ENCODE measurements at places on chromosomes 6 and 20. TPM values are rescaled to one million over a fixed set of nuclear protein-coding genes. Genes with fewer than 3 reads are reported as not detected.

- DNase-seq: no peak
These were observed 28.2 kb downstream of the NCOA3 start for GRCh38 chr20:47529840-47530239.

DNA sequence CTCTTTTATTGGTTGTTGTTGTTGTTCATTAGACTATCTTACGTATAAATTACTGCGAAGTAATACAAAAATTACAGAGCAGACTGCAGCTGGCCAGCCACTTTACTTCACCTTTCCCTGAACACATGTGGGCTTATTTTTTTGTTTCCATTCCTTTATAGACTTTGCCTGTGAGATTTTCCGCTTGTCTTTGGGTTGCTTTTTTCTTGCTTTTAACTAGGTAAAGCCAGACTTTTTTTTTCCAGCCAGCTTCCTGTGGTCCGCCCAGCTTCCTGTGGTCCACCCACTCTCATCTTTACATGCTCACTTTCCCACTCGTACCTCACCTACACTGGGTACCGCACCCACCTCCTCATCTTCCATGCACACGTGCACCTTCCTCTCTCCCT lies 79.0 kb downstream of the IPCEF1 start:
- no peak for DNase-seq

DNA sequence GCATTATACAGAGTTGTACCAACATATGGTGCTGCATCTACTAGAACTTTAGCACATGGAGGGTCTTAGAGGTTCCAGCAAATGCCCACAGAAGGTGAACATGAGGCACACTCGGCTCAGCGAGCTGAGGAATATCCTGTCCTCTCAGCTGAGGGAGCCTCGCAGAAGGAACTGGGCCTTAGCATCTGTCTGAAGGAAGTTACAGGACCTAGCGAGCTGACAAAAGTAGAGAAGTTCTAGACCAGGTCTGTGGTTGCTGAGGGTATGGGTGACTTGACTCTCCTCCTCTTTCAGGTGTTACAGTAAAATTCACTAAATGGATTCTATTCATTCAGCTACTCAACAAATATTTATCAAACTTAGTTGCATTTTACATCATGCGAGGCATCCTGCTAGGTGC lies 157.2 kb downstream of the ZDHHC14 start:
- no peak for DNase-seq

DNA sequence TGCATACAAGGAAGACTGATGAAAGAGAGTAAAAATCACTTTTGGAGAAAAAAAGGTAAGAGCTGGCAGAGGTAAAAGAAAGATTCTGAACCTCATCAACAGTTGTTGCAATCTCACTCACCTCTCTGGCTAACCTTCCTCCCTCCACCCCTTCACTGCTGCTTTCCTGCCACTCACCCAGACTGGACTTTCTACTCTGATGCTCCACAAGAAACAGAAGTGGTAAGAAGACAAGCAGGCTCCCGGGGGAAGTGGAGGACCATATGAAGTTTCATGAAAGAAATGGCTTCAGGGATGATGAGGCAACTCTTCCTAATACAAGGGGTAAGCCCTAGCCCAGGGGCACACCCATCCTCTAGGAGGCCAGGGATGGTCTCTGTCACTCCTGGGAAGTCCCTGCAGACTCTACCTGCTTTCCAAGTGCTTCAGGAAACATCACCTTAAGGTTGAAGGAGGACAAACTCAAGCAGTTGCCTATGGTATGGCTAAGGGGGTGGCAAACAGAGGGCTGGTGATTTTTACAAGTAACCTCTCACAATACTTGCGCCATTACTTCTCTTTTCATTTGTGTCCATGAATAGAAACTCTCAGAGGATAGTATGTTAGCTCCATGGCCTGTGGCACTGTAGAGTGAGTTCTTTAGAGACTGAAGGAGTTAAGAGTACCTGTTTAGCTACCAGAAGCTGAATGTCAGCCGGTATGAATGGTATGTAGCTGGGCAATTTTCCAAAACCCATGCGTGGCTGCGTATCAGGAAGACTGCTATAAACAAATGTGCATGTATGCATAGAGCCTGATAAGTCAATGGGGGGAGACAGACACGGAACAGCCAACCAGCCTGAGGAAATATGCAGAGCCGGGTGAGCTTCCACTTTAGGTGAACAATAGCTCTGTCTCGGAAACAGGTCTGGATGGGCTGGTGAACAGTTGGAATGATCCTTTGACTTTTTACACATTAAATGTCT lies 112.0 kb downstream of the BACH2 start:
- no peak for DNase-seq

DNA sequence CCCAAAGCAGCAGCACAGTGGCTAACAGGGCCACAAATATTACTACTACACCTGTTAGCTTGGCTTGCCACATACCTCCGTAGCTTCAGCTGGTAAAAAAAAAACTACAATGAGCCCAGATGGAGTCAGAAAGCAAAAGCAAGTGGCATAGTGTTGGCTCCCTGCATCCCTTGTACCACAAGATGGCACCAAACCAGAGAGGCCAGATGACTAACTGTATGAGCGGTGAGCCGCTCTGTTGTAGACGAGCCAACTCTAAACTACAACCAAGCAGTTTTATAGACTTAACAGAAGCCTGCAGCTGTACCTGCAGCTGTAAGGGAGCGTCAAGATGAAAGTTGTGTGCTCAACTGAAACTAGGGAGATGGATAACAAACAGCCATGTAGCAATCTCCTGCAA lies 84.5 kb upstream of the MCHR2 start:
- no peak for DNase-seq

- DNase-seq: no peak
These were observed 333.5 kb upstream of the MAN1A1 start for GRCh38 chr6:119683031-119683430.

GRCh38 chr6:25332655-25333071 lies 53.5 kb downstream of the CARMIL1 start:
- no peak for DNase-seq

GRCh38 chr6:101668496-101669030 lies 275.1 kb downstream of the GRIK2 start:
- no peak for DNase-seq

DNA sequence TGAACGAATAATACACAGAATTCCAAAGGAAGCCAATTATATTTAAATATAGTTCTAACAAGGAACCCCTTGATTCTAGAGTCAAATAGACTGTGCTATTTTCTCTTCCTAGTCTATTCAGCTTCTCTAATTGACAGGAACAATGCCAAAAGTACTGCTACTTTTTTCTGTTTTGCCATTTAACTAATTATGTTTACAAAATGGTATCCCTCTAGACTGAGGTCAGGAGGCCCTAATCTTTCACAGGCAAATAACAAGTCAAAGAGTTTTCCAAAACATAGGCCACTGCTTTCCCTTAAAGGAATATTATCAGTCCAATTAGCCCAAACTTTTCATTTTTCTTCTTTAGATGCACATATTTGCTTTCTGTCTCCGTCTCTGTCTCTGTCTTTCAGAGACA lies 539.3 kb downstream of the RFPL4B start:
- DNase-seq: no peak

GRCh38 chr6:71248306-71248765 lies 40.3 kb upstream of the OGFRL1 start:
- no peak for DNase-seq

GRCh38 chr6:39786649-39787048 lies 5.5 kb upstream of the DAAM2 start:
- no peak for DNase-seq

DNA sequence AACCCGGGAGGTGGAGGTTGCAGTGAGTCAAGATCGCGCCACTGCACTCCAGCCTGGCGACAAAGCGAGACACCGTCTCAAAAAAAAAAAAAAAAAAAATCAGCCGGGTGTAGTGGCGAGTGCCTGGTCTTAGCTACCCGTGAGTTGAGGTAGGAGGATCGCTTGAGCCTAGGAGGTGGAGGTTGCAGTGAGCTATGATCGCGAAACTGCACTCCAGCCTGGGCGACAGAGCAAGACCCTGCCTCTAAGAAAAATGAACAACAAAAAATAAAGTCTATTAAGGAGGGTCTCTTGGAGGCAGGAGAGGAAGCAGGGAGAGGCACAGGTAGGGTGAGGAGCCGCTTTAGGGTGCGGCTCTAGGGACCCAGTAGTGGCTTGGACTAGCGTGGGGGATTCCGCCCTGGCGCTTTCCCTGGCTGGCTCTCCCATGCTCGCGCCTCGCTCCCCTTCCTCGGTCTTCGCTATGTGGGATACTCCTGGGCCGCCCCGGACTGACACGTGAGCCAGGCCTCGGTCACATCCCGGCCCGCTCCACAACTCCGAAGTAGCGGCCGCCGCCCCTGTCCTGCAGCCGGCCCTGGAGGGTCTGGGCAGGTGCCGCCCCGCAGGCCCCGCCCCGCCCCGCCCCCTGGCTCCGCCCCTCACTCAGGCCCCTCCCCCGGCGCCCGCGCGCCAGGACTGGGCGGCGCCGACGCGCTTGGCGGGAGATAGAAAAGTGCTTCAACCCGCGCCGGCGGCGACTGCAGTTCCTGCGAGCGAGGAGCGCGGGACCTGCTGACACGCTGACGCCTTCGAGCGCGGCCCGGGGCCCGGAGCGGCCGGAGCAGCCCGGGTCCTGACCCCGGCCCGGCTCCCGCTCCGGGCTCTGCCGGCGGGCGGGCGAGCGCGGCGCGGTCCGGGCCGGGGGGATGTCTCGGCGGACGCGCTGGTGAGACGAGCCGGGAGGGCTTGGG lies at the start of gene MYBL2:
MYBL2 (plus strand) TSS at position 739 of the 953 bp plus-strand sequence; CDS start at position 909, 170 bp downstream.
- DNase-seq: peak; percentile 85

DNA sequence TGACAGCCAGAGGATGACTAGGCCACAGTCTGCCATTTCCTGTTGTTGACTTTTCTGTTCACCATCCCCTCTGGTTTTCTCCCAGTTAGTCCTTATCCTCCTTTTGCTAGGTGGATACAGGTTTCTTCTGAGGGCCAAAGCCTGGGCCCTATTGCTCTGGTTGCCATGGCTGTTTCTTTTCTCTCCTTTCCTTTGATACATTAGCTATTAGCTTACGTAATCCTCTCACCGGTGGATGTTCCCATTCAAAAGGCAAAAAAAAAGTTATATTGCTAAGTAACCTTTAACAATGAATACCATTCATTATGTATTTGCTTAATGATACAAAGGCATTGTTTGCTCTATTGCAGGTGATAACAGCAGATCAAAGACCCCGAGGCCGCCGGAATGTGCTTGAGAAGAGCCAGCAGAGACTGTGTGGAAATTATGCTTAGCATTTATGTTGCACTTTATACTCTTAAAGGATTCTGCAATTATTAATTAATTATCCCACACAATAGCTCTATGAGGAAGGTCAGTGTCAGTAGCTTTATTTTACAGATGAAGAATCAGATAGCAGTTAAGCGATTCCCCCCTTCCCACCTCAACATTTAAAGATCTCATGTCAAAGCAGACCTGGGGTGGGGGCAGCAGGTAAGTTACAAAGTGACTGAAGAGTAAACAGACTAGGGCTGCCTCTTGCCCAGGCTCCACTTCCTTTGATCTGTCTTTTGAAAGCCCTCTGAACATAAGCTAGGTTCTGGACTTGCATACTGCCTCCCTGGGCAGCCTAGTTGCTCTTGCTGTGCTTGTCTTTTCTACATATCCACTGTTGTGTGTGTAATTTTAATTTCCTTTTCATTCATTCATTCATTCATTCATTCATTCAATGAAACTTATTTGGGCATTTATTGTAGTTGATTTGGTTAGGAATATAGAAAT lies 14.5 kb upstream of the TFB1M start:
- no peak for DNase-seq

- DNase-seq: no peak
These were observed 457.8 kb downstream of the EPM2A start for GRCh38 chr6:145277358-145278086.

- no peak for DNase-seq
These were observed 313.4 kb upstream of the MOCS1 start for GRCh38 chr6:40247516-40248115.

DNA sequence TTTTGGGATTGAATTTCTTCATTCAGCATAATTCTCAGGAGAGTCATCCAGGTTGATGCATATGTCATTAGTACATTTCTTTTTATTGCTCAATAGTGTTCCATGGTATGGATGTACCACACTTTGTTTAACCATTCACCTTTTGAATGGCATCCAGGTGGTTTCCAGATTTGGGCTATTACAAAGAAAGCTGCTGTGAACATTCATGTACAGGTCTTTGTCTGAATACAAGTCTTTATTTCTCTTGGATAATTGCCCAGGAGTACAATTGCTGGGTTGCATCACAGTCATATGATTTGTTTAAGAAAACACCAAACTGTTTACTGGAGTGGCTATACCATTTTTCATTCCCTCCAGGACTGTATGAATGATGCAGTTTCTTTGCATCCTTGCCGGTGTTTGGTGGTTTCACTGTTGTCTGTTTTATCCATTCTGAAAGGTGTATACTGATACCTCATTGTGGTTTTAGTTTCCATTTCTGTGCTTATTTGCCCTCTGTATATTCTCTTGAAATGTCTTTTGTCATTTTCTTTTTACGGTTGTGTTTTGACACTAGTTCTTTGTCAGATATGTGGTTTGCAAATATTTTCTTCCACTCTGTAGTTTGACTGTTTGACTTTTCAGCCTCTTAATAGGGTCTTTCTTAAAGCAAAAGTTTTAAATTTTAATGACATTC lies 8.8 kb downstream of the CDKAL1 start:
- no peak for DNase-seq

DNA sequence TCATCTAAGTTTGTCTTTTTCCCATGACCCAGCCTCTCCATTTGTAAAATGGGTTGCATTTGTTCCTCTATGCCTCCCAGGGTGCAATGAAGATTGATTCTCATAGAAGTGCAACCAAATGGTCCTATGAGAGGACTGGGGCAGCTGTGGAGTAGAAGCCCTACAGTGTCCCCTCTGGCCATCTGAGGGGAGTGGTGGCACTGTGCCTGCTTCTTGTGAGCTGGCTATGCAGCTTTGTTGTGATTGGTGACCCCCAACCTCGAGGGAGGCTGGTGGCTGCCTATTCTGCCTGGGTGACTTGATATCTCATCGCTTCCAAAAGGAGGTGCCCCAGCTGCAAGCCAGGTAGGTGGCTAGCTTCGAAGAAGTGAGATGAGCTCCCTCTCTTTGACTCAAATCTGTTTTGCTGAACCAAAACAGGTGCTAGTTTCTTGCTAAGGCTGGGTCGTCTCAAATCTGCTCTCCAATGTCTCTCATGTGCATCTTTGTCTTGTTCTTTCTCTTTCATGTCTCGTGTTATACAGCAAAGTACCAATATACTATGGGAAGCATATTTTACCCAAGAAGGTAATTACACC lies 33.9 kb downstream of the TXLNB start:
- no peak for DNase-seq

Gene KIF13A
- total RNA-seq: 145 TPM

Gene ABHD16B
- total RNA-seq: not detected

Gene ZNF391
- 0.62 TPM for total RNA-seq

Gene COL11A2
- total RNA-seq: 1.7 TPM

Gene MICB
- total RNA-seq: 1.9 TPM

Gene UNC93A
- total RNA-seq: not detected

Gene LRRC73
- 1.5 TPM for total RNA-seq

Gene KCNS1
- 0.08 TPM for total RNA-seq

Gene RIMS4
- 0.27 TPM for total RNA-seq

Gene NHLRC1
- 1.6 TPM for total RNA-seq

Gene TBC1D7
- total RNA-seq: 30.5 TPM

Data from cardiac septum (tissue), 1 donor.